ENCODE measurements at places on chromosomes 7 and 10.

- peak overlapping the region; percentile 71 for H3K27ac ChIP-seq
- H3K36me3 ChIP-seq: peaks cover 5% of the 10 kb centered on the region
- H3K4me1 ChIP-seq: peaks cover 22% of the 10 kb centered on the region
- H3K4me3 ChIP-seq: no peak overlapping the region
These were observed 5.3 kb upstream of the EBF3 start for GRCh38 chr10:129969184-129969910.

GRCh38 chr7:107035446-107035845 is 9.1 kb upstream of the PRKAR2B start:
- H3K4me3 ChIP-seq: no peak overlapping the region
- no peaks in the 10 kb centered on the region for H3K36me3 ChIP-seq
- no peaks in the 10 kb centered on the region for H3K4me1 ChIP-seq

DNA sequence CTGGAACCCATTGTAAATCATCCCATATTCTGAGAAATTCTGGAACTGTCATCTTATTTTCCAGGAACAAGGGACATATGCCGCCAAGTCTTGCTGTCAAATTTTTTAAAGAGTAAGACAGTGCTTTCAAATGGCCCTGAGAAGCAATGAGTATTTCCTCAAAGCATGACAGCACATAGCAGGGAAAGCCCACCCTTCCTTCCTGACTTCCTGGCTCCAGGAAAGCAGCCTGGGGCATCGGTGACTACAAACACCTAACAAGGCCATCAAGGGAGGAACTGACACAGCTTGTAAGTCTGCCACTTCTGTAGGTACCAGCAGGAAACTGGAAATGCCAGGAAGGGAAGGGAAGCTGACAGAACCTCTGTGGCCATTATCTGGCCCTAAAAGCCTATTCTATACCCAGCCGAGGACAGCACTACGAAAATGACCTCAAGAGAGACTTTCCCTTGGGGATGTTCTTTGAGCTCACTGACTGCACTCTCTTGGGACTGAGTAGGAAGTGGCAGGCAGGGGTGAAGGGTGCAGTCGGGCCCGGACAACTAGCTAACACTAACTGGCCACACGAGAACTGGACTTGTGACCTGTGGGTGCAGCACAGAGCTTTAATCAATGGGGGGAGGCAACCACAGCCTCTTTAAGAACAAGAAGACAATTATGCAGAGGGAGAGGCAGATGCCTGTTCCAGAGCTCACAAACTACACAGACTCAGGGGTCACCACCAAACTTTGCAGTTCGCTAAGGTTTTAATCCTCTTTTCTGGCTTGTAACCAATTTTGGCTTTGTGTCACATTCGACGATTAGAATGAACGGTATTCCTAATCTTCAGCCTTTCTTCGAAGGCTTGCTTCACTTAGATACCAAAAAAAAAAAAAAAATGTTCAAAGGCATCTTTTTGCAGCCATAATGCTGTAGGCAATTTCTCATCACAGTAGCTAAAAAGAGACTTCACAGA is 52.0 kb downstream of the GRB10 start:
- DNase-seq: no peak
- no peaks in the 10 kb centered on the region for H3K4me1 ChIP-seq
- no peaks in the 10 kb centered on the region for H3K36me3 ChIP-seq
- H3K4me3 ChIP-seq: no peak overlapping the region

- H3K27ac ChIP-seq: no peak overlapping the region
- no peaks in the 10 kb centered on the region for H3K36me3 ChIP-seq
- no peak overlapping the region for H3K4me3 ChIP-seq
These were observed 18.7 kb upstream of the CYCS start for GRCh38 chr7:25143763-25144162.

DNA sequence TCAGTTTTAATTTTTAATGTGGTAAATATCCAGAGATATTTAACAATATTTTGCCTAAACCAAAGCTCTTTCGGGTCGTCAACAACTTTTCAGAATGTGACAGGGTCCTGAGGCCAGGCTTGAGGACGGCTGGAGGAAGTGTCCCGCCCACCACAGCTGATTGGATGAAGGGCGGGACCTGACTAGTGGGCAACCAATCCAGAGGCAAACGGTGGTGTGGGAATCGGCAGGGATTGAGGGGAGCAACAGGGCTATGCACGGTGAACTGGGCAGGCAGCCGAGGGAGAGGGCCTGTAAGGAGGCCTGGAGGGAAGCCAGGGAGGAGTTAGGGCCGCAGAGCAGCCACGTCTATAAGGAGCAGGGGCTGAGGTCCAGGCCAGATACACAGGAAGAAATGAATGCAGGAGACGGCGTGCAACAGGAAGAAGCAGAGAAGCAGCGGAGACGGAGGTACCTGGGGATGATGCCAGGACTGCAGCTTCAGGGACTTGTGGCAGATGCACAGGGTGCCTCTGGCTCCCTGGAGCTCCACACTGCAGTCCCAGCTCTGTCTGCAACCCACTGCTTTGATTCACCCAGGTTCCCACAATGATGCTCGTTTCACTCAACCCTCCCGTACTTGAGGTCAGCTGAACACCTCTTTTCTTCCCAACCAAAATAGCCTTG is 46.1 kb upstream of the ZMIZ1 start:
- H3K27me3 ChIP-seq: no peaks in the 10 kb centered on the region
- no peak for DNase-seq
- no peak overlapping the region for H3K27ac ChIP-seq
- H3K4me3 ChIP-seq: no peak overlapping the region

- H3K27me3 ChIP-seq: no peaks in the 10 kb centered on the region
- H3K27ac ChIP-seq: no peak overlapping the region
- no peak overlapping the region for H3K4me3 ChIP-seq
- peak; percentile 47 for DNase-seq
These were observed 66.4 kb downstream of the EXOC6 start for GRCh38 chr10:92914478-92915325.

GRCh38 chr10:2210088-2210487 is 472.8 kb upstream of the ADARB2 start:
- no peaks in the 10 kb centered on the region for H3K36me3 ChIP-seq
- H3K27me3 ChIP-seq: peaks cover 18% of the 10 kb centered on the region
- no peaks in the 10 kb centered on the region for H3K4me1 ChIP-seq
- no peak overlapping the region for H3K4me3 ChIP-seq
- H3K27ac ChIP-seq: no peak overlapping the region
- no peak for DNase-seq

GRCh38 chr10:127984945-127985344 is 78.0 kb downstream of the PTPRE start:
- H3K36me3 ChIP-seq: no peaks in the 10 kb centered on the region
- peaks cover 28% of the 10 kb centered on the region for H3K4me1 ChIP-seq
- peaks cover 8% of the 10 kb centered on the region for H3K27me3 ChIP-seq
- no peak overlapping the region for H3K4me3 ChIP-seq
- H3K27ac ChIP-seq: no peak overlapping the region
